ENCODE measurements at places on chromosomes 4 and X.

- DNase-seq, result no peak
Observed at GRCh38 chrX:13669246-13669737, 16.4 kb downstream of the TCEANC start.

GRCh38 chr4:129468624-129469023 lies 372.7 kb downstream of the C4orf33 start:
- DNase-seq, result no peak

- DNase-seq, result no peak
Observed at GRCh38 chr4:122700178-122700725, 32.3 kb upstream of the BBS12 start.

- no peak for DNase-seq
Observed at GRCh38 chrX:24259544-24260240, 54.2 kb downstream of the SUPT20HL2 start.

DNA sequence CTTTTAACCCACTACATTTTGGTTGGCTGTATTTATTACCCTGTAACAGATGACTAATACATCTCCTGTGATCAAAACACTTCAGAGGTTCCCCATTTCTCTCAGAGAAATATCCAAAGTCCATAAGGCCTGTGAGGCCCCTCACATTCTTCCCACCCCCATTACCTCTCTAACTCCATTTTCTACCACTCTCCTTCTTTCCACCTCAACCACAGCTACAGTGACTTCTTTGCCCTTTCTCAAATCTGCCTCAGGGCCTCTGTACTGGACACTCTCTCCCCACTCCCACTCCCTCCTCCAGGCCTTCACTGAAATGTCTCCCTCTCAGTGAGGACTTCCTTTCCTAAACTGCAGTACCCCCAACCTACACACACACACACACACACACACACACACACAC lies 8.4 kb upstream of the TMEM144 start:
- DNase-seq, result no peak

DNA sequence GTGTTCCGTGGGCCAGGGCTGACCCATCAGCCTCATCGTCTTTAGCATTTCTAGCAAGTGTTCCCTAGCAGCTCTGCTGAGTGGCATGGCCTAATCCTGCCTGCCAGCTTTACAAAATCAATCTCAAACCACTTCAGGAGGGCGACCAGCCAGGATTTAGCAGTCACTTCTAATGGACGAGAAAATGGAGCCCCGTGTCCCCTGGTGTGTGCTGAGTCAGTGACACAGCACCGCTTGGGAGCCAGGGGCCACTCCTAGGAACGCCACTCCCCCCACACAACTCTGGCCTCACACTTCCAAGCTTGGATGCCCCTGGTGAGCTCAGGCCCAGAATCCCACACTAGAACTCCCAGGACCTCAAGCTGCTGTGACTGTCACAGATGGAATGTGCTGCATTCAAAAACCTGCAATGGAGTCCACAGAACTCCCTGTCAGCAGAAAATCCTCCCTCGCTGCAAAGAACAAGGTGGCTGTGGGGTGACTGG lies 311.2 kb upstream of the GATB start:
- DNase-seq, result no peak

DNA sequence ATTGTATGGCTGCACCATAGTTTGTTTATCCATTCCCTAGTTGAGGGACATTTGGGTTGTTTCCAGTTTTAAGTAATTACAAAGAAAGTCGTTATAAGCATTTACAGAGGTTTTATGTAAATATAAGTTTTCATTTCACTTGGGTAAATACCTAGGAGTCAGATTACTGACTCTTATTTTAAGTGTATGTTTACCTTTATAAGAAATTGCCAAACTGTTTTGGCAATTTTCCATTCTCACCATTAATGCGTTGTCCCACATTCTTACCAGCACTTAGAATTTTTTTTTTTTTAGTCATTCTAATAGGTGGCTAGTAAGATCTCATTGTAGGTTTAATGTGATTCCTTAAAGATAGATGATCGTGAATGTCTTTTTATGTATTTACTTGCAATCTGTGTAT lies 121.5 kb upstream of the NR3C2 start:
- DNase-seq, result no peak

DNA sequence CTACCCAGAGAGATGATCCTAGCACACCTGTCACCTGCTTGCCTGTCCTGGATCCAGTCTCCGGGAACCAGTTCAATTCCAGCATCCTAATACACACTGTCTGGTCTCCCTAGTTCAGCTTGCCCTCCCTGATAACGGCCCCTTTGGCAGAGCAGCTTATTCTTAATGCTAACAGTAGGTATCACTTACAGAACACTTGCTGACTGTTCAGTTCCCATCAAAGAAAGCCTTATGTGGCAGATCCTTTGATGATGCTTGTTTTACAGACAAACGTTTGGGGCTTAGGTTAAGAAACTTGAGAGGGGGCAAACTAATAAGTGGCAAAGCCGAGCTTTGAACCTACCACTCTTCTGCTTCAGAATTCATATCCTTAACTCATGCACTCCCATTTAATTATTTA lies 890 bp downstream of the RASSF6 start:
- no peak for DNase-seq

DNA sequence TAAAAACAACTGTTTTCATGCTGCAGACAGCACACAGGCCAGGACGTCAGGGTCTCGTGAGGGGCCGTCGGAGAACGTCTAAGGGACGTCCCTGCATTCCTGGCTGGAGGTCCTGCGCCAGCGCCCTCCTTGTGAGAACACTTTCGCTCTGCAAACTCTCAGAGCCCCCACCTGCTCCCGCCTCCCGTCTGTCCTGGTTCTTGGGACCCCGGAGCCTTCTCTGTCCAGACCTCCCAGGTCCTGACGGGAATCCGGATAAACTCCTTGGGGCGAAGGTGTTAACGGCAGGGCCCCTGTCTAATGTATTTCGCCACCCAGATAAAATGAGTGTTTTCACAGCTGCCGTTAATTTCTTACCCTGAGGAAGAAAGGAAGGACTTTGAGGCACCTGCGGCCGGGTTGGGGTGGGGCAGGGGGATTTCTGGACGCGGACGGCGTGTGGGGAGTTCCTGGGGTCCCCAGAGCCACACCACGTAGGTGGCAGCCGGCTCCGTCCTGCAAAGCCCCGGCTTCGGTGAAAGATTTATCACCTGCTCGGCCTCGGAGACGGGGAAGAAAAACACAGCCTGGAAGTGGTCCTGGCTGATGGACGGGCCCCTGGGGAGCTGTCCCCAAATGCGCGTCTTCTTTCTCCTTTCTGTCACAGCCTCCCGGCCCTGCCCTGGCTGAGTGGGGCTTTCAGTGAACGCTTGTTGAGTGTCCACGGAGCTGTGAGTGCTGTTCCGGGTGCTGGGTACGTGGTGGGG lies 35.1 kb upstream of the PPP2R3B start:
- no peak for DNase-seq

DNA sequence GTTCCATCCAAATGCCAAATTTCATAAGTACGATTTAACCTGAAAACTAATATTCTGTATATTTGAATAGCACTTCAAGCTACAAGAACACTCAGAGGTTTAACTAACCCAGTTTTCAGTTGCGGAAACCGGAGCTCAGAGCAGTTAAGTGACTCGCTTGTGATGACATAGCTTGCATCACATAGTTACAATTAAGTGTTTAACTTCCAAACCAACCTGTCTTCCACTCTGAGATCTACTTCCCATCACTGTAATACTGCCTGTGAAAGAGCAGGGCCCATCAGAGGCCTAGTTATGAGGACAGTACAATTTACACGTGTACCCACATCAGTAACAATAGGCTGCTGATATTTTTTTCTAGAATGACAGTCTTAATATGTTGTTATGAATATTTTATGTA lies 120.3 kb downstream of the MAD2L1 start:
- DNase-seq, result no peak

DNA sequence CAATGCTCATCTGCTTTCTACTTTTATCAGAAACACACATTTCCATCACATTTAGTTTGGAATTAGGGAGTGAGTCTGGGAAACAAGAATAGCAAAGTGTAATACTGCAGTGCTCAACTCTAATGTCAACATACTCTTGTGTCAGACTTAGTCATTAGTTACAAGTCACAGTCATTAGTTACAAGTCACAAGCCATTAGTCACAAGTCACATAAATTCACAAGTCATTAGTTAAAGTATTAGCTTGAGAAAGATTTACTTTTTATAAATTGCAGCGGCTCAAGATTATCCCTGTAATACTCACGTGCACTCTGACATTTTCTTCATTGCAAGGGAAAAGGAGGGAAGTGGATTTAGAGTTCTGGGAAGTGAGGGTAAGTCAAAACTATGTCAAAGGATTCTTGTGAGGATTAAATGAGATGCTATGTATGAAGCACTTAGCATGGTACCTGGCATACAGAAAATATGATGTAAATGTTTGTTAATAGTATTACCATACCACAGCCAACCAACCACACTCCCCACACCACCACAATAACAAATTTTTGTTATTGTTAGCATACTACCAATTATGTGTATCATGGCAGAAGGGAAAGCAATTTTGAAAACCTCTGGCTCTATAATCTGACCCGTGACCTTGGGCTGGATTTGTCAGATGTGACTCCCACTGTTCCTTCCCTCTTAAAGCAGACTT lies 116.6 kb downstream of the ARHGAP24 start:
- DNase-seq, result no peak

GRCh38 chrX:20325786-20326388 lies 59.2 kb upstream of the RPS6KA3 start:
- DNase-seq, result no peak

- no peak for DNase-seq
Observed at GRCh38 chr4:10535912-10536311, 78.7 kb upstream of the ZNF518B start.

- no peak for DNase-seq
Observed at GRCh38 chr4:48131736-48132135, 2.3 kb downstream of the TXK start.

GRCh38 chr4:38730493-38730829 lies 52.3 kb downstream of the TLR10 start:
- DNase-seq, result no peak

DNA sequence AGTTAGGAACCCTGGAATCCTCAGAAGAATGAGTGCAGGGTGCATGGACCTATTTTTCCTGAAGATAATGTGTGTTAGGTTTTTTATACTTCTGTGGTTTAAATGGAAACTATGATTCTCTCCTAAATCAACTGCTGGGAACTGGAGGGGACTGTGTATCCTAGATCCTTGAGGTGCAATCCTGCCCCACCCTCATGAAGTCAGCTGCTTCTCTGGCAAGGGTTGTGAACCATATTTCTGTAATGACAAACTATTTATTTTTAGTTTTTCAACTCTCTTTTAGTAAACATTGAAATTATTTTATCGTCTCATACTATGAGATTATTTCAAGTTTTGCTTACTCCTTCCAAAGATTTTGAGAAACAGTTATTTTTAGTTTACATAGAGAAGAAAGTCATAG lies 25.8 kb upstream of the VEGFC start:
- DNase-seq, result no peak

- DNase-seq, result no peak
Observed at GRCh38 chr4:158490629-158491028, 31.1 kb upstream of the RXFP1 start.

DNA sequence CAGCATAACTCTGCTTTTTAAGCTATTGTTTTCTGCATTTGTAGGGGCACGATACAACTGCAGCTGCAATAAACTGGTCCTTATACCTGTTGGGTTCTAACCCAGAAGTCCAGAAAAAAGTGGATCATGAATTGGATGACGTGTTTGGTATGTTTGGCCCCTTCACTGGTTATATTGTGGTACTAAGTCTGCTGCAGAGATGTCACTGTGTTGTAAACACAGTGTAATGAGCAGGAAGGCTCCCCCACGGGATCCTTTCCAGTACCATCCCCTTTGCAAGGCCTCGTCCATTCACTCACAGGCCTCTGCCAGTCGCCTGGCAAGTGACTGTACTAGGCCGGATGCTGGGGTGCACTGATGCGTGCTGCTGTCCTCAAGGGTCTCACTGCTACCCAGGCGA lies 13.8 kb downstream of the CYP4V2 start:
- no peak for DNase-seq

GRCh38 chr4:4460759-4461158 lies 73.9 kb downstream of the NSG1 start:
- no peak for DNase-seq

DNA sequence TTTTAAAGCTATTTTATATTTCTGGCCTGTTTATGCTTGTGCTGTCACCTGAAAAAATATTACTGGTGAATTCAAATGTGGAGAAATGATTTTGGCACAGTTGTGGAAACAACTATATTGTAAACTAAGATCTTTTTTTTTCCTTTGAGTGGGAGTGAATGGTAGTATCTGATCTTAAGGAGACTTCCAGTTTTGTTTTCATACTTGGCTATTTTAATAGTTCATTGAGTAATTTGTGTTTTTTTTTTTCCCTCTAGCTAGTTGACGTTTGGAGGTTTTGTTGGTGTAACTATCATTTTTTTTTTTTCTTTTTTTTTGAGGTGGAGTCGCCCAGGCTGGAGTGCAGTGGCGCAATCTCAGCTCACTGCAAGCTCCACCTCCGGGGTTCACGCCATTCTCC lies 10.5 kb downstream of the STAG2 start:
- no peak for DNase-seq

GRCh38 chr4:60989141-60989540 lies 211.0 kb upstream of the ADGRL3 start:
- DNase-seq, result no peak

GRCh38 chr4:186428481-186428880 lies 126.9 kb downstream of the MTNR1A start:
- DNase-seq, result no peak

- no peak for DNase-seq
Observed at GRCh38 chrX:3777416-3777815, 64.0 kb upstream of the PRKX start.

DNA sequence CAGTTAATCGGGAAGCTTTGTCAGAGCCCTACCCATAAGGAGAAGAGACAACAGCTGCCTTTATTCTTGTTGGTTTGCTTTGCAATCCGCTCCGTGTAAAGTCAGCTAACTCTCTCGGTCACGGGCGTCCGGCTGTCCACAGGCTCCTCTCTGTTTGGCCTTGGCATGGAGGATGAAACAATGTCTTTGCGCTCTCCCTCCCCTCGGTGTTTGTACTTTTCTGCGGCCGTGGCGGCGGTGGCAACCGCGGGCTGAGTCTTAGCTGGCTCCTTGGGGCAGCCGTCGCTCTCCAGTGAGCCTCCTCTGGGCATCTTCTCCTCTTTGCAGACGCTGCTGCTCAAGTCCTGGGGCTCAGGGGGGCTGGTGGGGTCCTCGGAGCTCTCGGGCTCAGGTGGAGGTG lies 10.6 kb upstream of the IRAK1 start:
- DNase-seq, result no peak

GRCh38 chrX:133090236-133090809 lies 6.6 kb downstream of the USP26 start:
- DNase-seq, result no peak

DNA sequence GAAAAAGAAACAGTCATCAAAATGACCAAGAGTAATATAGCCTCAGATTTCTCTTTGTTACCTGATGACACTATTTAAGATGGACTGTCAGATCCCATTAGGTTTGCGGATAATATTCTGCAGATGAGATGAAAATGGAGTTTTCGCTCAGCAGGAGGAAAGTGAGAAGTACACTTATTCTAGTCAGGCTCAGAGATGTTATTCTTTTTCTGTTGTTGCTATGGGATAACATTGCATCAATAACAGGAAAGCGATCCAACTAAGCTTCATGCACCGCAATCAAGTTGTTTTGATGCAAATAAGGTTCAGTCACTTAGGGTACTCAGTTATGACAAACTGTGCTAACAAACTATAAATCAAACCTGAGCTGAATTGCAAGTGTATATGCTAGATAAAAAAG lies 415.0 kb downstream of the CCSER1 start:
- no peak for DNase-seq

GRCh38 chr4:174401471-174402130 lies 117.9 kb downstream of the CEP44 start:
- DNase-seq, result no peak

Data from activated effector memory CD4-positive, alpha-beta T cell treated with Interleukin-2 at 50 U/mL for 16 hours (primary cell).